CD8-positive, alpha-beta memory T cell (primary cell): ENCODE measurements at places on chromosomes 16 and 17.

DNA sequence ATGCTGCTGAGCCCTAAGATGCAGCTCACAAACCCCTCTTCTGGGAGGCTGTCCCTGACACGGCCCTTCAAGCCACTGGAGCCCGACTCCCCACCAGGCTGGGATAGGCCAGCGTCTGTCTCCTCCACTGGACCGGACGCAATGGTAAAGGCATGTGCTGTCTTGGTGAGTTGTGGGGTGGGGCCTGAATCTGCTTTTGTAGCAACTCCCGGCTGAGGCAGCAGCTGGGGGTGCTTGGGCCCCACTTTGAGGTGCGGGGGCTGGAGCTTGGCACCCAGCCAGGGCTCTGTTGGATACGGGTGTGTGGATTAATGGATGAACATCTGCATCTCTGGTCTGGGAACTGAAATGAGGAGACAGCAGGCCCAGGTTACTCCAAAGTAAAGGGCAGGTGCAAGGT is 3.5 kb upstream of the NLRC3 start:
- no peak for DNase-seq

GRCh38 chr17:3915995-3916696 is at the start of gene P2RX1:
Gene P2RX1 (minus strand): TSS chr17:3916465. CDS start chr17:3916225, 240 bp downstream.
- peak; percentile 44 for DNase-seq

DNA sequence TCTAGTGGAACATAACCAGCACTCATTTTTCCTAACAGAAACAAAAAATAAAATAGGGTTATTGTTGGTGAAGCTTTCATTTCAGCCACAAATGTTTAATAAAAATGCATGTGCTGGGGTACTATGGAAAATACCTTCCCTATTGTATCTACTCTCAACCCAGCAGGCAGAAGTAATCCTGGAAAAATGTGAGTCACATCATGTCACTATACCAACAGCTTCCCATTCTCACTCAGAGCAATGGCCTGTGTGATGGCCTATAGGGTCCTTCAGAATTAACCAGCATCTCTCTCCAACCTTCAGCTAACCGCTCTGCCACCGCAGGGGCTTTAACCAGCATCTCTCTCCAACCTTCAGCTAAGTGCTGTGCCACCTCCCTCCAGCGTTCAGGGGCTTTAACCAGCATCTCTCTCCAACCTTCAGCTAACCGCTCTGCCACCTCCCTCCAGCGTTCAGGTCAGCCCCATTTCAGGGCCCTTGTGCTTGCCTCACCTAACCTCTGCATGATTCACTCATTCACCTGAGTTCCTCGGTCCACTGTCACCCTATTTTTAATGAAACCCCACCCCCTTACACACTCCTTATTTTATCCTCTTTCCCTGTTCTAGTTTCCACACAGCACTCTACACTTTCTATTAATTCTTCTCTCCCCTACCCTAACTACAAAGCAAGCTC is 34.0 kb downstream of the UBE2G1 start:
- no peak for DNase-seq

- DNase-seq, result peak; percentile 32
Observed at GRCh38 chr17:8041249-8041928, 2.5 kb downstream of the ALOX15B start.

- no peak for DNase-seq
Observed at GRCh38 chr16:1724491-1724890, 18.5 kb downstream of the MAPK8IP3 start.

GRCh38 chr17:67484261-67484660 is 107.2 kb downstream of the PITPNC1 start:
- no peak for DNase-seq

GRCh38 chr17:20271011-20271610 is 196.2 kb downstream of the LGALS9B start:
- DNase-seq, result no peak

- DNase-seq, result no peak
Observed at GRCh38 chr17:83129676-83130075, 50.3 kb downstream of the METRNL start.

GRCh38 chr17:30831257-30831656 is 509 bp upstream of the ATAD5 start:
- no peak for DNase-seq

- DNase-seq, result no peak
Observed at GRCh38 chr16:85503679-85504231, 109.4 kb upstream of the GSE1 start.

DNA sequence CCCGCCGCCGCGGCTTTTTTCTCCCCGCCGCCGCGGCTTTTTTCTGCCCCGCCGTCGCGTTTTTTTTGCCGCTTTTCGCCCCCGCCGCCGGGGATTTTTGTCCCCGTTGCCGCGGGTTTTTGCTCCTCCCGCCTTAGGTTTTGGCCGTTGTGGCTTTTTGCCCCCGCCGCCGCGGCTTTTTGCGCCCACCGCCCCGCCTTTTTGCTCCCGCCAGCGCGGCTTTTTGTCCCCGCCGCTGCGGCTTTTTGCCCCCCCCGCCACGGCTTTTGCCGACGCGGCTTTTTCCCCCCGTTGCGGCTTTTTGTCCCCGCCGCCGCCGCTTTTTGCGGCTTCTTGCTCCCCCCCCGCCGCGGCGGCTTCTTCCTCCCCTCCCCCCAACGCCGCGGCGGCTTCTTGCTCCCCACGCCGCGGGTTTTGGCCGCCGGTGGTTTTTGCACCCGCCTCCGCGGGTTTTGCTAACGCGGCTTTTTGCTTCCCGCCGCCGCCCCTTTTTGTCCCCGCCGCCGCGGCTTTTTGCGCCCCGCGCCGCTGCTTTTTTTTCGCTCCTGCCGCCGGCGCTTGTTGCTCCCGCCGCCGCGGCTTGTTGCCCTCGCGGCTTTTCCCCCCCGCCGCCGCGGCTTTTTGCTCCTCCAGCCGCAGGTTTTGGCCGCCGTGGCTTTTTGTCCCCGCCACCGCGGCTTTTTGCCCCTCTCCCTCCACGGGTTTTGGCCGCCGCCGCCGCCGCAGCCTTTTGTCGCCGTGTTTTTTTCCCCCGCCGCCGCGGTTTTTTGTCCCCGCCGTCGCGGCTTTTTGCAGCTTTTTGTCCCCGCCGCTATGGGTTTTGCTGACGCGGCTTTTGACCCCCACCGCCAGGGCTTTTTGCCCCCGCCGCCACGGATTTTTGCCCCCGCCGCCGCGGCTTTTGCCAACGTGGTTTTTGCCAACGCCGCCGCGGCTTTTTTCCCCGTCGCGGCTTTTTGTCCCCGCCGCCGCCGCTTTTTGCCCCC is 150.3 kb downstream of the KCNJ18 start:
- no peak for DNase-seq

DNA sequence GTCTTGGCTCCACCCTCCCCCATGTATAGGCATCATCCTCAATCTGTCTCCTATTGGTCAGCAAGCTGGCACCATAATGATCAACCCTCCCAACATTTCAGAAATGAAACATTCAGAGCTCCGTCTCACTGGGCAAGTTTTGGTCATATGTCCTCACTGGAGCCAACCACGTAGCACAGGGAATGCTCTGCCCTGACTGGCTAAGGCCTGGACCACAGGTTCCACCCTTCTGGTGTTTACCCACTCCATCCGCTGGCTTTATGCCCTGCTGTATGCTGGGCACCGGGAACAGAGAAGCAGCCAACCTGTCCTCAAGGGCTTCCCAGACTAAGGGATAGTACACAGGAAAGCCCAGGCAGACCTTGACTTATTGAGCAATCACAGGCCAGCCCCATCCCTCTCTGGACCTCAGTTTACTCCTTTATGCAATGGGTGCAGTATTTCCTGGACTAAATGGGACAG is 20.5 kb downstream of the MYO15A start:
- DNase-seq, result no peak

- DNase-seq, result no peak
Observed at GRCh38 chr17:79878329-79878947, 39.2 kb upstream of the CBX4 start.

DNA sequence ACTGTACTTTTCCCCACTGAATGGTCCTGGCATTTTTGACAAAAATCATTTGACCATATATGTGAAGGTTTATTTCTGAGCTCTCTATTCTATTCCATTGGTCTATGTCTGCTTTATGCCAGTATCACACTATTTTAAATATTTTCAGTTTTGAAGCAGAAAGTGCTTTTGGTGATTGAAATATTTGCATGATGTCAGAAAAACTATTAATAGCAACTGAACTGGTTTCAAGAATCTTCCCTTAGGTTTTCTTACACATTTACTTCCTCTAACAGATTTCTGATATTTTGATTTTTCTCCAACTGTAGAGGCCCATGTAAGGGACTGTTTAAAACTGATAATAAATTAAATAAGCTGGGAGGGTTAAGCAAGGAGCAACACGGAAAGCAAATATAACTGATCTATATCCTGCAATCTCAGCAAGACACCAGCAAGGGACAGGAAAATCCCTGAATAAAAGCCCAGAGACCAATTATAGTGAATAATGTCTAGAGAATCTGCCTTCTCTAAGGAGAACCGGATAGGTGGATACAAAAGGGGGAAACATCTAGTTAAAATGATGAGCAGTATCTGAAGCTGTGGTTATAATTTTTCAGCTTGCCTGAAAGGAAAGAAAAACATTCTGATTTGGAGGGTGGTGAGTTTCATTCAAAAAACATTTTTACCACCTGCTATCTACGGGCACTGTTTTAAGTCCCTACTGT is 80.9 kb upstream of the STAC2 start:
- DNase-seq, result no peak

DNA sequence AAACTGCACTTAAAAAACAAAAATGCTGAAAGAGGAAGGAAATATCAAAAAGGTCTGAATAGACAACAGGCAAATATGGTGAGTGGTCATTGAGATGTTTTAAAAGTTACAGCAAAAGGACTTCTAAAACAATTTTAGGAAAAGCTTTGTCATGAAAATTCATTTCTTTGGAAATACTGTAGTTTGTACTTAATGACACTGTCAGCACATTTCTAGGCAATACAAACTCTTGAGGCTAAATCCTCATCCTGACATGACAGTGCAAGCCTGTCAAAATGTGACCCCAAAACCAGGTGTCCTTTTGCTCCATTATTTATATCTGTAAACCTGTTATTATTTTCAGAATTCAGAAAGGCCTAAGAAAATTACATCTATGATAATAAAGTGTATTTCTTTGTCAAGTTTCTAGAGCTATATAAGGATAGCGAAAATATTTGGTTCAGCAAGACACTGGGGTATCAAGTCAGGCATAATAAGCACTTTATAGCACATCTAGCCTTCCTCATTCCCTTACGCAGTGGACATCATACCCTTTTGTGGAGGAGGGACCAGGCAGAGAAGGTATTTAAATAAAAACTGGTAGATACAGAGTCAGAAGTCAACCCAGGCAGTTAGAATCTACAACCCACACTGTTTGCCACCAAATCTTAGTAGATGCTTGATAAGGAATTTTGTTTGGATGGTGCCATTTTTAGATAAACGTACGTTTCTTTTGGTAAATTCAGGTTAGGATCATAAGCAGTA is 28.4 kb downstream of the SIAH1 start:
- DNase-seq, result no peak

DNA sequence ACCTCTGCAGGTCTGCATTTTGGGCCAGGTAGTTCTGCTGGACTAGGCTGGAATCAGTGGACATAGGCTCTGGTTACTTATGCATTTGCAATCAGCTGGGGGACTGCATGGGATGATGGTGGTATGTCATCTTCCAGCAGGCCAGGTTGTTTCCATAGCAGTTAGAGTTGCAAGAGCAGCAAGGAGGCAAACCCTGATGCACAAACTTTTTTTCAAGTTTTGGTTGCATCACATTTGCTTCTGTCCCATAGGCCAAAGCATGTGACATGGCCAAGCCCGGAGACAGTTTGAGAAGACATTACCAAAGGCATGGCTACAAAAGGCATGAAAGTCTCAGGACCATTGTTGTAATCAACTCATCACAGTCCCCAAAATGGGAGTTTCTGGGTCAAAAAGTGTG is 58.2 kb downstream of the PRKCB start:
- DNase-seq, result no peak

GRCh38 chr16:8581831-8582580 is 8.3 kb downstream of the TMEM114 start:
- DNase-seq, result no peak

DNA sequence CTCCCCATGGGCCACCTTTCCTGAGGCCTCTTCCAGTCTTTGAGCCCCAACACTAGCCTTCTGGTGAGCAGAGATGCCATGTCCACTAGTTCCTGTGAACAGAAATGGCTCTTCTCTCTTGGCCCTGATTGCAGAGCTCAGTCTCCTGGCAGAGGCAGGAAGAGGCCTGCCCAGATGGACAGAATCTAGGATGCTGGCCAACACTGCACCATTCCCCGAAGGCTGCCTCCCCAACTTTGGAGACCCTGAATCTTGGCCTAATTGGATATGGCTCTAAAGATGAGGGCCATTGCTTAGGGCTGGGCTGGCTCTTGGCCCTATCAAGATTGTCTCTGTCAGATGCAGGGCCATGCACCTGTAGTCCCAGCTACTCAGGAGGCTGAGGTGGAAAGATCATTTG is 18.0 kb upstream of the DYNLL2 start:
- DNase-seq, result no peak

- peak; percentile 51 for DNase-seq
Observed at GRCh38 chr17:43905985-43906852, 1.1 kb downstream of the MPP2 start.

DNA sequence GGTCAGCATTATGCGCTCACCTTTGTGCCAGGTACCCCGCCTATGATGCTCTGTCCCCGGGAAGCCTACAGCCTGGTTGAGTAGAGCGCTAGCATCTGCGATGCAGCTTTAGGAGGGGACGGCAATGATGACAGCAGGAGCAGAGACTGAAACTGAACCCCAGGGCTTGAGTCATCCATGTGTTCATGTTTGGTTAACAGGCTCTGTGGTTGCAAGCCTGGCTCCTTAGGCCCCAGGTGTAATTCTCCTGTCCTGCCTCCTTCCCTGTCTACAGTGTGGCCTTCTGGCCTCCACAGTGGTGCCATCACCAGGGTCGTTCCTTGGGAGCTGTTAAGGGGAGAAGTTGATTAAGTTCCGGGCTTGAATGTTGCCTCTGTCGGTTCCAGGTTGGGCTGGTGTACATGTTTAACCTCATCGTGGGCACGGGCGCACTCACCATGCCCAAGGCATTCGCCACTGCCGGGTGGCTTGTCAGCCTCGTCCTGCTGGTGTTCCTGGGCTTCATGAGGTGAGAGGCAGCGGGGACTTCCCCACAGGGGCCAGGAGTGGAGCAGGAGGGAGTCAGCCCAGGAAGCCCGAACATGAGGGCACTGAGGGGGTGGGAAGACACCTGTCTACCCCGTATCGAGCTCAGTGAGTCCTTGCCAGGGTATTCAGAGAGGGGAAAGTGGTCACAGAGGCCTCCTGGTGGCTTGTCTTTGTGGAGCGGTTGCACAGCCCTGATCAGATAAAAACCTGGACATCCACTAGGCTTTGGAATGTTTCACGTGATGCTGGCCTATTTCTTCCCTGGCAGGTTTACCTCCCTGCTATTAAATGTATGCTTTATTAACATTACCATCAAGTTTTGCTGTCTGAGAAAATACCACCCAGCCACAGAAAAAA is 9.2 kb upstream of the NAT9 start:
- no peak for DNase-seq
